ENCODE measurements at places on chromosomes 11 and 22.

- DNase-seq = no peak
These were observed 96.9 kb downstream of the TRMU start for GRCh38 chr22:46432164-46433068.

DNA sequence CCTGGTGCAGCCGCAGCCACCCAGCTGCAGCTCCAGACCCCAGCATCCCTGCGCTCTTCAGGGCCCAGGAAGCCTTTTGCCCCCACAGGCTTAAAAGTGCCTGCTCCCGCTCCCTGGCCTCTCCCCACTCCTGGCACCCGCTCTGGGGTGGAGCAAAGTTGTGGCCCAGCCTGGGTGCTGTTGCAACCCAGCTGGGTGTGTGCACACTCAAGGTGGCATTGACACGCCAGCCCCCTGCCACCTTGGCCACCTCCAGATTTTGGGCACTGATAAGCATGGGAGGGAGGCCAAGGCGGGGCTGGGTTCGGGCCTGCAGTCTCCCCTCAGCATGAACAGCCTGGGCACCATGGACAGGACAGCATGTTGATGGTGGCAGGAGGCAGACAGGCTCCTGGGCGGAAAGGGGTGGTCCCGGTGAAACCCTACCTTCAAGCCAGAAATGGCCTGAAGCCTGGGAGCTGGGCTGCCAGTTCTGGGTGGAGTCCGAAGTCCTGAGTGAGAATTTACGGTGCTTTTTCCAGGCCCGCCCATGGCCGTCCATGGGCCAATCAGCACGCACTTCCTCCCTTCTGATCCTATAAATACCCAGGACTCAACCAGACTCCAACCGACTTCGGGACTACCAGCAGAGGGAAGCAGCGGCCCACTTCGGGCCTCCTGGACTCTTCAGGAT, 23.6 kb upstream of the RNASEH2C start:
- no peak for DNase-seq

- no peak for DNase-seq
These were observed 2.3 kb downstream of the ATM start for GRCh38 chr11:108224911-108225786.

GRCh38 chr11:67289651-67290479, 762 bp downstream of the ANKRD13D start:
- DNase-seq = peak; percentile 64

GRCh38 chr11:66915046-66915832, 42.9 kb downstream of the PC start:
- no peak for DNase-seq

DNA sequence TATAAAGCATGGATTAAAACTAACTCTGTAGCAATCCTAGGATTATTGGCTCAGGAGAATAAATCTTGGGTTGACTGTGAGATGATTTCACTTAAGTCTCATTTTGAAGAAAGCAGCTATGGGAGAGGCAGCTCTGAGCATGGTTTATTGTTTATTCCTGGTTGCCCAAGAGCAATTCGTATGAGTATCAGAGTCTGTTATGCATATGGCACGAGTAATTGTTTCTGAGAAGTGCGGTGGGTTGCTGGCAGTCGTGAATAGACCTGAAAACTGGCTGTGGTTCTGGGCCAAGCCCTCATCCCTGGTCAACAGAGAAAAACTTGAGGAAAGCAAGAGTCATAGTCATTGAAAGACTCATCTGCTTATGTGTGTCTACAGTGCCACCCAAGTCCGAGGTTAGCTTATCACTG, 26.8 kb downstream of the DIXDC1 start:
- no peak for DNase-seq

DNA sequence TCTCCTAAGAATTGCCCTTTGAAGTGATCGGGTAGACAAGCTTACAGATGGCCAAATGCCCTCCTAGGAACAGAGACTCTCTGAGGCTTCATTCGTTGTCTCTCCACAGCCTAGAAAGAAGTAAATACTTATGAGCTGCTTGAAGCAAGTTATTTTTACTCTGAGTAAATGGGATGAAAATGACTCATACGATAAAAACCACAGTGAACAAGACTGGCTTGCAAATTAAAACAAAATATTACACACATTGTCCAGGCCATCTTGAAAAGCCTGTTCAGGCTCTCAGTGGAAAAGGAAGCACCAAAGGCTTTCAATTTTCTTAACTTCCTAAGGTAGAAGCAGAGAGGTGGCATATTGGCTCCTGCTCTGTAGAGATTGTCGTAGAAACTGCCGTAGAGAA, 294.2 kb downstream of the NELL1 start:
- DNase-seq = no peak

DNA sequence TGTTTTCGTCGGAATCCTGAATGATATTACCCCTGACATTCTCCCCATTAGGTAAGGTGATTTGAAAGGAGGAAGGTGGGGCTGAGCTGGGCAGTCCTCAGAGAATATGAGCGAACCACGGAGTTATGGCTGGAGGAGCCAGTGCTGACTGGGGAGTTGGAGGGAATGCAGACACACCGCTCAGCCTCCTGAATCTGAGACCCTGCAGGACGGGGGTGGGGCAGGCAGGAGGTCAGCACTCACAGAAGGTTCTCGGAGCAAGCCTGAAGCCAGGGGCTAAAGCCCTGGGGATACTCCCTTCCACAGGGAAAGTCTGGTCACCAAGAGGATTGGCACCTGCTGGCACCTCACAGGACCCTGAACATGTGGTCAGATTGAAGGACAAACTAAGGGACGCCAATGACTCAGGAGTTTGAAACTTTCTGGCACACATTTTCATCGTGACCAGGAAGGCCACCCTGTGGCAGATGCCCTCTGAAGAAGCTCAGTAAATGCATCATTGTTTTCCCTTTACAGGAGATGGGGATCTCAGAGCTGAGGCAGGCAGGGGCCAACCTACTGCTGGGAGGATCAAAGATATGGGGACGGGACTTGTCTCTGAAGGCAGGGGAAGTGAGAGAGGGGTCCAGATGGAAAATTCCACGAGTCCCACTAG, 26.9 kb upstream of the FCHSD2 start:
- no peak for DNase-seq

DNA sequence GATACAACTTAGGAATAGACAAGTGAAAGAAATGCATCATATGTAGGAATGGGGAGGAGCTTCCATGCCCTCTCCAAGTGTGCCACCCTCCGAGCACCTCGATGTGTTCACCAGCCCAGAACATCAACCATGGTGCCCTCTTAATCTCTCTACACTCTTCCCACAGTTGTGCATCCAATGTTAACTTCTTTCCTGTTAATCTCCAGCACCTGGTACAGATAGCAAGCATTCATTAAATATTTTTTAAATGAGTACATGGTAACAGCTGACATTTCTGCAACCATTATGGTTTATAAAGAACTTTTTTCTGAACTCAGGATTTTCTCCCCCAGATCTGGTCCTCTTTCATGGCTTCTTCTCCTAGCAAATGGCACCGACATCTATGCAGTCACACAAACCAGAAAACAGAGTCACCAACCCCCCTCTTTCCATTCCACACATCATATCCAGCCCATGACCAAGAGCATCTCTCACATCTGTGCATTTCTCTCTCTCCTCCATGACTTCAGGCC, 118.1 kb upstream of the CLPB start:
- no peak for DNase-seq

DNA sequence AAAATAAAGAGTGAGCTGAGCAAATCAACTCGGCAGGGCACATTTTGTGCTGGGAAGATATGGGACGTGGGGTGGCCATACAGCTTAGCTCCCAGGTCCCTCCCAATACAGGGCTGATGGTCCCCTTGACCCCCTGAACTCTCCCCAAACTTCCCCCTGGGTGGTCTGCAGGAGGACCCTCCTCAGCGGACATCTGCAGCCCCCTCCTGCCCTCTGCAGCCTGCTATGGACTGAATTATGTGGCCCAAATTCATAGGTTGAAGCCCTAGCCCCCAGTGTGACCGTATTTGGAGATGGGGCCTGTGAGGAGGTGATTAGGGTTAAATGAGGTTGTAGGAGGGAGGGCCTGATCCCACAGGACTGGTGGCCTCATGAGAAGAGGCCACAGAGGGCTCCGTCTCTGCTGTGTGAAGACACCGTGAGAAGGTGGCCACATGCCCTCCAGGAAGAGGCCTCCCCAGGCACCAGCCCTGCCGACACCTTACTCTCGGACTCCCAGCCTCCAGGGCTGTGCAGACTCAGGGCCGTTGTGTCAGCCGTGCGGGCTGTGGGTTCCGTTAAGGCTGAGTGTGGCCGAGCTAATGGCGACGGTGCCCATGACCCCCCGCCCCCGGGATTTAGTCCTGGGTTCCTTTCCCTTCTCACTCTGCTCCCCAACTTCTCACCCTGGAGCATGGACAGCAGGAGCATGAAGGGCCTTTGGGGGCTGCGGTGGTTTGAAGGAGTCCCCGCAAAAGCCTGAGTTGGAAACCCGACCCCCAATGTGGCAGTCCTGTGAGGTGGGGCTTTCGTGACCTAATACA, 1042.8 kb downstream of the BRD1 start:
- no peak for DNase-seq

GRCh38 chr22:27213766-27214581, 556.6 kb downstream of the MIAT start:
- no peak for DNase-seq

GRCh38 chr11:66278363-66279091, 552 bp downstream of the CNIH2 start:
- DNase-seq = no peak

DNA sequence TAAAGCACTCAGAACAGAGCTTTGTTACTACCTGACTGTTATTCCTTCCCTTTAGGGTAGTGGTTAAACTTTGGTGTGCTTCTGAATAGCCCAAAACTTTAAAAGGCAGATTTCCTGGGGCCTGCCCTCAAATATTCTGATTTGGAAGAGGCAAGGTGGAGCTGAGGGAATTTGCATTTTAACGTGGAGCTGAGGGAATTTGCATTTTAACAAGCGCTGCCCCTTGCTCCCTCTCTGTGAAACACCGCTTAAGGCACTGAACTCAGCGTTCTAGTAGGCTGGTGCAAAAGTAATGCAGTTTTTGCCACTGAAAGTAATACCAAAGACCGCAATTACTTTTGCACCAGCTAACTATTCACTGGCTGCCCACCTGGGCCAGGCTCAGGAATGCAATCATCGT, 35.0 kb downstream of the TPST2 start:
- no peak for DNase-seq

DNA sequence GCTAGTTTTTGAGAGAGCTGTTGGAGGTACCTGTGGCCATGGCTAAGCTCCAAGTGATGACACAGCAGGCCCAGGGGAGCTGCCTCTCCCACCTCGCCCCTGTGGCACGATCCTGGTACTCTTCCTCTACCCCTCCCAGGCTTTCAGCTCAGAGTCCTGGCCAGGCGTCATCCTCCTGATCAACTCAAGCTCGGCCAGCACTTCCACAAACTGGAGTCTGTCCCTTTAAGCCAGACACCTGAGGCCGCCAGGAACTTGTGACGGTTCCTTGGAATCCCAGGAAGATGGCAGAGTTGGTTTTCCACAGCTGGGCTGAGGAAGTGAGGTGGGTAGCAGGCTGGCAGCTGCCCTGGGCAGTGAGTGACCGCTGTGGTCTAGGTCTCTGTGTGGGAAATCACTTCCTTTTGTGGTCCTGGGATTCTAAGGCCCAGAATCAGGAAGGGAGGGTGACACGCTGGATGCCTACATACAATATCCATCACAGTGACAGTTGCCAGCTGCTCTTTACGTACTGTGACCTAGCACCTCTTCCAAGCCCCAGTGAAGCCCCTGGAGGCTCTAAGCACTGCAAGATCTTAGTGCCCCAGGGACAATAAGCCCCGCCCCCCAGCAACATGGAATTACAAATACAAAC, 3.2 kb upstream of the CST6 start:
- DNase-seq = no peak

DNA sequence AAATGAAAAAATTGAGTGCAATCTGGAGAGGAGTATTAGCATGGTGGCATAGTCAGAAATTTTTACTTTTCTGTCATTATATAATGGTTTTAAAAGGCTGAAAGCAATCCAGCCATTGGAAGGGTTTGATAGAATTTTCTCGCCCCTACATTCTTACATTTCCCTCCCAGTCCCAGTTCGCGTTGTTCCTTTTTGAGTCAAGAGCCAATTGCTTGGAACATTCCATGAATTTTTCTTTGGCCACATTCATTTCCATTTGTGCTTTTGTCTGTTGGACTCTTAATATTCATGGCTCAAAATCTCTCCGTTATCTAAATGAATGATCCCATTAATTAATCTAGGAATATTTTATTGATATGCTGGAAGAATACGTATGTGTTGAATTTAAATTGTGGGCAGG, 66.0 kb downstream of the GRK3 start:
- no peak for DNase-seq

DNA sequence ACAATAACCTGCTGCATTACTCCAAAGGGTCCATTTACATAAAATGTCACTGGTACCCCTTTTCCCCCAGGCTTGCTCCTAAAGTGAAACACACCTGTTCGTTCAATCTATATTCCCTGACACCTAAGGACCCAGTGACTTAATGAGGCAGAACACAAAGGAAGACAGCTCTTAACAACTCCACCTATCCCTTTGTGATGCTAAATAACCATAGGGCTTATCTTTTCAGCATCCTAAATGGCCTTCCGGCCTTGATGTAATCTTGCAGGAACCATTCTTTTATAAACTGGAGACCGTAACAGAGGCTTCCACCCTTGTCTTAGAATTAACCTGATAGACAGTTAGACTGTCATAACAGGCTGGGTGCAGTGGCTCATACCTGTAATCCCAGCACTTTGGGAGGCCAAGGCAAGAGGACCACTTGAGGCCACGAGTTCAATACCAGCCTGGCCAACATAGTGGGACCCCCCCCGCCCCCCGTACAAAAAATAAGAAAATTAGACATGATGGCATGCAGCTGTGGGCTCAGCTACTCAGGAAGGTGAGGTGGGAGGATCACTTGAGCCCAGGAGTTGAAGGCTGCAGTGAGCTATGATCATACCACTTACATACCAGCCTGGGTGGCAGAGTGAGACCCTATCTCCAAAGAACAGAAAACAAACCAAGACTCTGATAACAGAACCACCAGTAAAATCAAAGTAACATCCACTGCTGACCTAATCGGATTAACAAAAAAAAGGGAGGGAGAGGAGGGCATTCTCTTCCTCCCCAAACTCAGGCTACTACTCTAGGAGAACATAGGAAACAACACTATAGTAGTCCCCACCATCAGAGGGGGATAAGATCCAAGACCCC, 5.1 kb downstream of the CHEK2 start:
- no peak for DNase-seq

GRCh38 chr11:116563712-116564047, 209.1 kb downstream of the BUD13 start:
- DNase-seq = no peak

All from H1 (cell line).